NCI-H1930 (cell line): ENCODE measurements at places on chromosomes 13 and 19.

DNA sequence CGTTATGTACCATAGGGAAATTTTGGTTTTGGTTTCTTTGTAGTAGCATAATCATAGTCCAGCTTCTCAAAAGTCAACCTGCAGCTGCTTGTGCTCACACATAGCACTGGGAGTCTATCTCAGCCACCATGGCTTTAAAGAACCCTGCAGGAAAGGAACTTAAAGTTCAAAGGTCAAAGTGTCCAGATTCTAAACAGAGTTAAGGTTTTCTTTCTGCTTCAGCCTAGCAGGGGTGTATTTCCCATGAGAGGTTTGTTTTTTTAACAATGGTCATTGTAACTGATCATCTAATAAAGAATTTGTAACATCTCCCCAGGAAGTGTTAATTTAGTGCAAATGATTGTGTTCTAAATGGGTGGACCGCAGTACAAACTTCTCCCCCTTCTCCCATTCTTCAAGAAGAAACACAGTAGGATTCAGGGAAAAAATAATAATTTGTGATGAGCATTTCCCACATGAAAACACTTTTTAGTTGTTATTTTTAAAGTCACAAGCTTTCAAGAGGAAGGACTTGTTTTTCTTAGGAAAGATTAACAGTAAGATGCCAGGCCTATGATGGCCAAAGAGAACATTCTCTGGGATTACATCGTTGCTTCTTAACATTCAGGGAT, 168.0 kb downstream of the EFNB2 start:
- no peak for DNase-seq

DNA sequence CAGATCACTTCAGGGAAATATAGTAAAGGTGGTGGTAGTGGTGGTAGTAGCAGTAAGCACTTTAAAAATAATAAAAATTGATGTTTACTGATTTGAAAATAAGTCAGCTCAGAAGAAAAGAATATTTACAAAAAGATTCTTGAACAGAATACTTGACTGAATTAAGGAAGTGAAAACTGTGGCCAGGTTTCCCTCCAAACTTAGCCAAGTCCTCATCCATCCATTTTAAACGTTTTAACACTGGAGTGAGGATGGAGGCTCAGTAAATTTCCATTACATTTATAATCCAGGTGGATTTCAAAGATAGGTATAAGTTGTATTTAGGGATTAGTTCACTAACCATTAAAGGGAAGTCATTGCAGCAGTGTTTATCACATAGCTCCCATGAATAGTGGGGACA, 221.5 kb downstream of the RGCC start:
- DNase-seq = no peak

GRCh38 chr13:87889254-87889653, 218.1 kb downstream of the SLITRK5 start:
- peak; percentile 72 for DNase-seq

DNA sequence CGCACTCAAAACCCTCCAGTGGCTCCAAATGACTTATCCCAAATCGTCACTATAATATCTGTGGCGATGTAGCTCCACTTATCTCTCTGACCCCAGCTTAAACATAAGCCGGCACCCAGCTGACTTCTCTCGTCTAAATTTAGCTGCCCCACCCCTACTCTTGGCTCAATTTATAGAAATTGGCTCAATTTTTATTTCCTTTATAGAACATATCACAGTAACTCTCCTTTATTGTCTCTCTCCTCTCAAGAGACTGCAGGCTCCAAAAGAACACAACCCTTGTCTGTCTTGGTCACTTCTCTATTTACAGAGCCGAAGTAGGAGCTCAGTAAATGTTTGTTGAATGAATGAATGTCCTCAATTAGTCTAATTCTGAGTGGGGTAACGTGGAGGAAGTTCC, 805 bp downstream of the ZNF784 start:
- DNase-seq = no peak

DNA sequence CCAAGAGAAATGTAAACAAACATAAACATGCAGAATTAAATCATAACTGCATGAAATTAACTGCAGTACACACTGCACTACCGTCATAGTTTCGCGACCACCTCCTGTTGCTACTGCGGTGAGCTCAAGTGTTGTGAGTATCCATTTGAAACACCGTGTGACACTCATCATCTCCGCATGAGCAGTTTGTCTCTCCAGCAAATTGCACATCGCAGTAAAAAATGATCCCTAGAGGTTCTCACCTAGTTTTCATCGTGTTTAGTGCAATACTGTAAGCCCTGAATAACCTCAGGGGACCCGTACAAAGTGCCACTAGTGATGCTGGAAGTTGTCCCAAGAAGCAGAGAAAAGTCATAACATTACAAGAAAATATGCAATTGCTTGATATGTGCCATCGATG, 147.7 kb downstream of the DPF1 start:
- DNase-seq = no peak

- DNase-seq = no peak
Measured at GRCh38 chr13:113061796-113062425, 43.7 kb upstream of the F7 start.

DNA sequence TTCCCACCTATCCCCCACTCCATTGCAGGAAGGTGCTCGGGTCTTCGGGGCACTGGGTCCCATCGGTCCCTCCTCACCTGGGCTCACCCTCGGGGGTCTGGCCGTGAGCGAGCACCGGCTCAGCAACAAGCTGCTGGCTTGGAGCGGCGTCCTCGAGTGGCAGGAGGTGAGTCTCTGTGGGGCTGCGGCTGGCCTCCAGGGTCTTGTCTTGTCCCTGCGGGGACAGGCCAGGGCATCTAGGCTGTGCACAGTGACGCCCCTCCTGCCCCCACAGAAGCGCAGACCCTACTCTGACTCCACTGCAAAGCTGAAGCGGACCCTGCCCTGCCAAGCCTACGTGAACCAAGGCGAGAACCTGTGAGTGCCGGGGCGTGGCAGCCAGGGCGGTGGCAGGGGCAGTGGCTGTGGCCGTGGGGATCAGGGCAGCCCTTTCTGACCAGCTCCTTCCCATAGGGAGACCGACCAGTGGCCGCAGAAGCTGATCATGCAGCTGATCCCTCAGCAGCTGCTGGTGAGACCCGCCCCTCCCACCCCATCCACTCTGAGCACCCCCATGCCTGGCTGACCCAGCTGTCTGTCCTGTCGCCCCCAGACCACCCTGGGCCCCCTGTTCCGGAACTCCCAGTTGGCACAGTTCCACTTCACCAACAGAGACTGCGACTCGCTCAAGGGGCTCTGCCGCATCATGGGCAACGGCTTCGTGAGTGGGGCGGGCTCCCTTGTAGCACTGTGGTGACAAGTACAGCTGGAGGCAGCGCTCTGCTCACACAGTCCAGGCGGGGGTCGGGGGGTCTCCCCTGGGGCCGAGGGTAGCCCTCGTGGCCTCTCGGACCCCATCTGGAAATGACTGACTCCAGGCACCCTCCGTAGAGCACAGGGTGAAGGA, 3.7 kb downstream of the PTOV1 start:
- DNase-seq = no peak

DNA sequence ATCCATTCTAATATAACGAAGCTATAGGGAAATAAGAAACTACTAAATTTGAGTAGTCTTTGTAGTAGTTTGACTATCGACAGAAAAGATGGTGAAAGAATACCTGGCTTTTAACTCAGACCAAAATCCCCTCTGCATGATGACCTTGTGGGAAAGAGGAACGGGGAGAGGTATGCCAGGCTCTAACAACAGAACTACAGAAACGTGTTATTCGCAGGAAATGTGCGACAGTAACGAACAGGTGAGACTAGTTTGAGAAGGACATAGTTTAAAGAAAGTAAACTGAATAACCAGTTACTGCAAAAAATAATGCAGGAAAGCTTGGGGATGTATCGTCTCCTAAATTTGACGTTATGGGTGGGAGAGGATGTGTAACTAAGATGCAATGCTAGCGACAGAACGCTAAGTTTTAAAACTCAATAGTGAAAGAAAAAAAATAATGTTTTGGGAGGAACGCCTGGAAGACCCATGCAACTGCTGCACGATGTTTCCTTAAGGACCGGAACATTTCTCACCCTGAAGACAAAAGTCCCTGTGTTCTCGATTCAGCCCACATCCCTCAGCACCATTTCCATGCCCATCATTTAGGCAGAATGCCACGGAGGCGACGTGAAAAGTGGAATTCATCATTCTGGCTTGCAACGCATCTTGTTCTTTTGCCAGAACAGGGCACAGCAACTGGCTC, 1.6 kb upstream of the RAP2A start:
- no peak for DNase-seq

- DNase-seq = no peak
Measured at GRCh38 chr13:100129605-100130004, 40.7 kb downstream of the PCCA start.

DNA sequence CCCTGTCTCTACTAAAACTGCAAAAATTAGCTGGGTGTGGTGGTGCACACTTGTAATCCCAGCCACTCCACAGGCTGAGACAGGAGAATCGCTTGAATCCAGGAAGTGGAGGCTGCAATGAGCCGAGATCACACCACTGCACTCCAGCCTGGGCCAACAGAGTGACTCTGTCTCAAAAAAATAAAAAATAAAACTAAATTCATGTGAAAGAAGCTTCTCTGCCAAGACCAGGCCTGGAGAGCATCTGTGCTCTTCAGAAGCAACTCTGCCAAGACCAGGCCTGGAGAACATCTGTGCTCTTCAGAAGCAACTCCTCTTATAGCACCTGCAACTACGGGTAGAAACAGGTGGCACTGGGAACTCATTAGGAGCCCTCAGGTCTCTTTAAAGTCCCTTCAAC, 37.7 kb downstream of the CRYL1 start:
- DNase-seq = no peak
